Frontal cortex (tissue), 4 donors: ENCODE measurements at places on chromosomes 5 and 9.
A peak's percentile ranks its signal among the peaks of the same experiment; 100 is the strongest.

DNA sequence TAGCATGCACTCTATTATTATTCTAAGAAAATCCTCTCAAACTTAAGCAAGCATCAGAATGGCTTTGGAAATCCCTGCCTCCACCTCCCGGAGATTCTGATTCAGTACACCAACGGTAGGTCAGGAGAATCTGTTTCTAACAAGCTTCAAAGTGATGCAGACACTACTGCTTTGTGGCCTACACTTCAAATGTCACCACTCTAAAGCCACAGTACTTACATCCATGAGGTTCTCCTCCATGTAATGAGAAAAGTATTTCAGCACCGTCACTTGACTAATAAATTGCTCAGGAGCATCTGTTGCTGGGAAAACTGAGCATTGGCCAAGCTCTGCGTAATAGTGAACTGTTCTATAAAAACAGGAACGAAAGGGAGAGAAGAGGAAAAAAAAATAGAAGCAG lies 4.8 kb downstream of the PLK2 start:
- no peak for DNase-seq

DNA sequence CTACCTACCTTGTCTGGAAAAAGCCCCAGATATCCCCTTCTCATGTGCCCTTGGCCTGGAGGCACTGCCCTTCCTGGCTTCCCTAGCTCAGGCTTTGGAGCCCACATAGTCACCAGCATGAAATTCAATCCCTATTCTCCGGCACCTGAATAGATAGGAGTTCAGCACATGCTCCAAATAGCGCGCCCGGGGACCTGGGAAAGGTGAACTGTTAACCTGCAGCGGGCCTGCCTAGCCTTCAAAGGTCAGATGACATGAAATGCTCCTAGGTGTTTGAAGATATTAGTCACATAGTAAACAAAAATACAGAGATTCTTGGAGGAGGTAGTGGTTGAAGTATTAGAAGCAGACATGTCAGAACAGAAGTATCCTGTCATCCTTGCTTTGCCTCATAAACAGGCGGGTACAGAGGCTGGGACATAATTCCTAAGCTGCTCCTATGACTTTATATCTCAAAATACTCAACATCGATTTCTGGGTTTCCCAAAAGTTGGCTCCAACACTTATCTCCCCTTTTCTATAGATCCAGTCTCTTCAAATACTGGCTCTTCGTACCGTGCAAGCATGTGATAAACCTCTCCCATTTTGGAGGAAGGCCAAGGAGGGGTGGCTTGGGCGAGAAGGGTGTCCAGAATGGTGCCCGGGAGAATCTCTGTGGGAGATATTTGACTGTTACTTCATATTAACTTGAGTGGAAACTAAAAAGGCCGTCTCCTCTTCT lies 88.0 kb upstream of the ANKH start:
- DNase-seq = no peak

DNA sequence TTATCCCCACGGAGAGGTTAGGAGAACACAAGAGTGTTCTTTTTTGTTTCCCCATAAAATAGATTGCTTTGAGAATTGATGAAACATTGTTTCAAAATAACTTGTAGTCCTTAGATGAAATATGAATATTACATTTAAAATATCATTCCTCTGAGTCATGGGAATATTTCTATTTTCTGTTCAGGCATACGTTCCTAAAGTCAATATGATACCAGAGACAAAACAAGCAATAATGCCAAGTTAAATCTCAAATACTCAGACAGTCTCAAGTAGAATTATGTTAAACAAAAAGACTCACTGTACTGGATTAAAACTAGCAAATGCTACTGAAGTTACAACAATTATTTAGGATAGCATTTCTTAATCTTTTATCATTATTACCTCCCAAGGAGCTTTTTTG lies 111.7 kb upstream of the C6 start:
- DNase-seq = no peak

GRCh38 chr9:130186051-130186450 lies 13.8 kb downstream of the NCS1 start:
- DNase-seq = no peak

DNA sequence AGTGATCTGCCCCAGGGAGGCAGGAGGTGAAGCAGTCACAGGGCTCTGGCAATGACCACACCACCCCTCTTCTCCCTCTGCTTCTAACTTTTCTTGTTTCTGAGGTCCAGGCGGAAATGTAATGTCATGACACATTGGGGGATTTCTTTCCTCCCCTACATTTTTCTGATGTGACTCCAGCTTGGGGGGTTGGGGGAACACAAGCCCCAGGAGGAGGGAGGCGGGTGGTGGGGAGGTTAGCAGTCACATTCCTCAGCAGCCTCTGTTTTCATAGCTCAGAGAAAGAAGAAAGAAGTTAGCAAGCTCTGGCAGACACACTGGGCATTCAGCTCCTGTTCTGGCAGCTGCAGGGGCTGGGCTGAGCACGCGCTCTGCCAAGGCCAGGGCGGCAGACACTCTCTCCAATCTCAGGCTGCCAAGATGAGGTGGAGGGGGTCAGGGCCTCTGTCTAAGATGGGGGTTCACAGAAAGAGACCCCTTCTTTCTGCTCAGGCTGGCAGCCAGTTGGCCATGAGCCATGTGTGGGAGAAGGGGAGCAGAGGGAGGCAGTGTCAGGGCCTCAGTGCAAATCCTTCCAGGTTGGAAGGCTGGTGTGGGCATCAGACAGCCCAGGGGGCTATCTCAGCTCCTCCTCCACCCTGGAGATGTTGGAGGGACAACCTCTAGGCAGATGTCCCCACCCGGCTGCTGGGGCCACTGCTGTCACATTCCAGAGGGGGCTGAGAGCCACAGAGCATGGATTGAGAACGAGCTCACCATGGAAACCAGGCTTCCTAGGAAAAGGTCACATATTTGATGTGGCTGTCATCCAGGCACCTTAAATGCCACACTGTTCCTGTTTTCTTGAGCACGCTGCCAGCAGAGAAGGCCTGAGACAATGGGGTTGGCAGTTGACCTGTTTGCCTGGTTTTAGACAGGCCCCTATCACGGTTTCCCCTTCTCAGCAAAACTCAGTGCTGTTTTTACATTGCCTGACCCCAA lies 20.1 kb upstream of the PFDN1 start:
- DNase-seq = no peak

- DNase-seq = no peak
These were observed 38.1 kb downstream of the UGCG start for GRCh38 chr9:111934747-111935146.

- DNase-seq = no peak
These were observed 3.8 kb downstream of the ZNF618 start for GRCh38 chr9:113879911-113880310.

DNA sequence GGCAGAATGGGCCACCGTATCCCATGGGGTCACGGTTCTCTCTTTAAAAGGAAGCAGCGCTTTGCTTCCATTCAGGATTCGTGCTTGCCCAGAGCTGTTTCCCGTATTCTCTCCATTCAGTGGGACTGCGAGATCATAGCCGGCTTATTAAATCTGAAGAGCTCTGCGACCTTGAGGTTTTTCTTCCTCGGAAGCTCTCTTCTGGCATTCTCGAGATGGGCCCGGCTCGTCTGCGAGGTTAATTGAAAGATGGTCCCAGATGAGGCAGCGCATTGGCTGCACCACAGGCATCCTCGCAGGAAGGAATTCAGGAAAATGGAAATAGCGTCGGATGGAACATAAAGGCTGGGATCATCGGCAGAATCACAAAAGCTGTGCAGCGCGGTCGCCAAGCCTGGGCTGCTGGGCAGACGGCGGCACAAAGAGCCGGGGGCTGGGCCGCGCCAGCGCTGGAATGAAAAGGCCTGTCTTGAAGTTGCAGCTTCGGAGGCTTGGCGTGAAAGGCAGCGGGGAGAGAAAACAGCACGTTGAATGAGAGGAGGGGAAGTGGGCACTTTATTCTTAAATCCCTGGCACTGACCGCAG lies 236.2 kb downstream of the IRX2 start:
- DNase-seq = no peak

DNA sequence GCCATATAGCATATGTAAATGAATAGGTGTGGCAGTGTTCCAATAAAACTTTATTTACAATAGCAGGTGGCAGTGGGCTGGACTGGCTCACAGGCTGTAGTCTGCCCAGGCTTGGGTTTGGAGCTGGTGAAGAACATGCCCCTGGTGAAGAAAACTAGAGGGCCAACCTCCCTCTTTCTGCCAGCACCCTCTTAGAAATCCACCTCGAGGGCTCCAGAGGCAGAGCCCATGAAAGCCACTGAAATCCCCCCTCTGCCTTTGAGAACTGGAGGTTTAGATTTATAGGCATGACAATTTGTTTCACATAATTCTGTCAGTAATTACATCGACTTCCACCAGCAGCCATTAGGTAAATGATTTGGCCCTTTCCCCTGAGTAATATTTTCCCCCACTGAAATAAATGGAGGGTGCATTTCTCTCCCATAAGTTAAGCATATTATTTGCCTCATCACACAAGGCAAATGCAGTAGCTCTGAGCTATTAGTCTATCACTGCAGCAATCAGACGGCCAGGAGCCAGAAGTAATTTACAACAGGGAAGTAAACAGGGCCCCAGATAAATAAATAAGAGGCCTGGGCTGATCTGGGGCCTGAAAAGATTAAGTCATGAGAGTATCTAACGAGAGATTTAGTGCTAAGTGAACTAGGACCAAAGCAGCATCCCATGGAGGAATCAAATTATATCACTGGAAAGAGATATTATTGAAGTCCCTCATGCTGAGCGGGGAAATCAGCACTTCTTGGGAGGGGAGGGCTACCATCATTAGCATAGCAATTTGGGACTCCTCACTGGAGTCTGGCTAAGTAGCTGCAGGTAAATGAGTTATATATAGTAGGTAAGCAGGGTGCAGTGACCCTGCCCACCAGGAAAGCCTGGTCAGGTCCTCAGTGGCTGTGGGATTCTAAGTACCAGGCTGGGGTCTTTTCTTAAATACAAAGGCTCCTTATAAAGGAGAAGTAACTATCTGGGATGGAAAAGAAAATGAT lies 123.9 kb downstream of the SLIT3 start:
- no peak for DNase-seq

- DNase-seq = no peak
These were observed 78.7 kb downstream of the SLC25A46 start for GRCh38 chr5:110817459-110817858.

- DNase-seq = no peak
These were observed 7.3 kb downstream of the HABP4 start for GRCh38 chr9:96457266-96457665.

GRCh38 chr9:128280084-128280622 lies 4.1 kb downstream of the SWI5 start:
- DNase-seq = no peak

DNA sequence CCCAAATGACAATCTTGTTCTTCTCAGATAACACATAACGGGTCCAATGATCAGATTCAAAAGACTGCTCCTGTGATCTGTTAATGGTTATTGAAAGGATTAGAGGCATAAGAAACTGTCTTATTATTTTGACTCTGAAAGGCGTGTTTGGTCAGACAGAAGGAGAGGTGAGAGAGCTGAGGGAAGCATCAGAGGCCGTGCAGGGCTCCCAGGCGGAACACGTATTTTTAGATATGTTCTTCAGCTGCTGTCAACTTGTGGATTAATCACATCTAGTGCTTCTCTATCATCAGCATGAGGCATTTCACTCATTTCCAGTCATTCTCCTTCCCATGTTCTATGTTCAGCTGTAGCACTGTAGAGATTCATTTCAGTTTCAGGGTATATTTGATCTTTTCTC lies 199.8 kb downstream of the MAPKAP1 start:
- DNase-seq = no peak

DNA sequence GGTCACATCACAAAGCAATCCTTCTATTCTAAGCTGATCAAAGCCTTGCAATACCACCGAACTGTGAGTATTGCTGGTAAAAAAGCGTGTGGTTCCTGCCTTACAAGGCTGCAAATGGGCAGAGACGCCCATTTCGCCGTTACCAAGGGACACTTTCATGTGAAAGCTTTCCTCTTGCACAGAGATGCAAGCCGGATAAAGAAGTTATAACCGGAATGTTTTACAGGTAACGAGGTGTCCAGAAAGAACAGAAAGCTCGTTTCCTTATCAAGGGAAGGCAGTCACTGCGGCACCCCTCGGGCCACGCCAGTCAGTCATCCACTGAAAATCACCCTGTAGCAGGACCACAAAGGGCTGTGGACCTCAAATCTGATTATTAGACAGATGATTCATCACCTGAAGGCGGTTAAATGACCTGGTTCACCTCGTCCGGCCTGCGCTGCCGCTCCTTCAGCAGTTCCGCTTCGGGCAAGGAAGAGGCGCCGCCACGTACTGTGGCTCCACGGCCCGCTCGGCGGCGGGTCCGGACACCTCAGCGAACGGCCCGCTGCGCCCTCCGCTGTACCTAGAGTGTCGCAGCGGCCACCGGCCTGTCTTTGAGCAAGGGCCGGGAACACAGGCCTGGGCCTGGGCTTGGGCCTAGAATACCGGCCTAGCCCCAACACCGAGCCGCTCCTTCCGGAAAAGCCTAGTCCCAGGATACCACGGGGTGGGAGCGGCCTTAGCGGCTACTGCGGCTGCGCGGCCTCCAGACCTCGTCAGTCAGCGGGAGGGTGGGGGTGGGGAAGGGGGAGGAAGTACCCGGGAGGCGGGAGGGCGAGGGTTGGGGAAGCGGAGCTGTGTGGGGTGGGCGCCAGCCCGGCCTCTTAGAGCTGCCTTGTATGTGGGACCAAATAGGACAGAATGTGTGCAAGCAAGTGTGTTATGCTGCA lies at the start of gene KLHL9:
Gene KLHL9, minus strand, starts transcription at position 704 of the 932 bp plus-strand sequence. Its CDS starts 545 bp downstream, at position 159.
- DNase-seq = peak; percentile 80

- no peak for DNase-seq
These were observed 193.3 kb downstream of the PALM2AKAP2 start for GRCh38 chr9:109973336-109973735.

DNA sequence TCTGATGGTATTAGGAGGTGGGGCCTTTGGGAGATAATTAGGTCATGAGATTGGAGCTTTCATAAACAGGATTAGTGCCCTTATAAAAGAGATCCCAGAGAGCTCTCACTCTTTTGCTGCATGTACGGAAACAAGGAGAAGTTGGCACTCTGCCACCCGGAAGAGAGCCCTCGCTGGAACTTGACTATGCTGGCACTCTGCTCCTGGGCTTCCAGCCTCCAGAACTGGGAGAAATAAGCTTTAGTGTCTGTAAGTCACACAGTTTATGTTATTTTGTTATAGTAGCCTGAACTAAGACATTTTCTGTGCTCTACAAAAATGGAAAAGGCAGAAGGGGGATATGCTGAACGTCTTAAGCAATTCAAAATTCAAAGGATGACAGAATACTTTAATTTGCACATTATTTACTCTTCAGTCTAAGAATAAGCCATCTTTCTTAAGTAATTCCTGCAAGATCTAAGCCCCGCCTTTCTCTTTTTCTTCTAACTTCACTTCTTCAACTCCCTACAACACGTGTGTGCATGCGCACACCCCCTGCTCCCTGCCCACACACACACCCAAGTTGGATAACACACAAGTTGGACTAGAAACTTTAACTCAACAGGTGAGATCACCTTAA lies 17.3 kb downstream of the NFIB start:
- no peak for DNase-seq

GRCh38 chr9:87581513-87581912 lies 83.8 kb downstream of the DAPK1 start:
- no peak for DNase-seq

GRCh38 chr9:120390637-120391190 lies 189.3 kb downstream of the CDK5RAP2 start:
- DNase-seq = no peak

DNA sequence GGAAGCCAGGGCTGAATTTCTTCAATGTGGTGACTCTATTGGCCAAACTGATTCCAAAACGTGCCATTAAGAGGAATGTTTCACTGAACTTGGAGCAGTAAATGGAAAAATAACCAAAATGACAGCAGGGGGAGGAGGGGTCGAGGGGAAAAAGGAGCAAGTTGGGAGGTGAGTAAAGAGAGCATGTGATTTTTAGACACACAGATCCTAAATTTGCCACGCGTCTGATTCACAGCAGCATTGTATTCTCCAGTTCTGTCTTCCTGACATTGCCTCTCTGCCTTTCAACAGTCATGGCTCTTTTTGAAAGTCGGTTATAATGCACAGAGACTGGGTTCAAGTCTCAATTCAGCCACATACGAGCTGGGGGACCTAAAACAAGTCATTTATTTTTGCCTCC lies 22.0 kb upstream of the ADRB2 start:
- no peak for DNase-seq
